ENCODE measurements at places on chromosomes 6 and 20.
A peak's percentile ranks its signal among the peaks of the same experiment; 100 is the strongest.

- DNase-seq, result peak; percentile 12
Measured at GRCh38 chr6:160750276-160750689, 48.2 kb downstream of the PLG start.

- DNase-seq, result no peak
Measured at GRCh38 chr20:57609842-57610167, 10.4 kb downstream of the ZBP1 start.

GRCh38 chr6:150929416-150929815 lies 63.9 kb downstream of the MTHFD1L start:
- DNase-seq, result no peak

GRCh38 chr6:111772381-111772780 lies 100.9 kb downstream of the FYN start:
- no peak for DNase-seq

- no peak for DNase-seq
Measured at GRCh38 chr6:57283106-57283505, 34.3 kb upstream of the PRIM2 start.

GRCh38 chr20:23164176-23164601 lies 78.1 kb upstream of the CD93 start:
- DNase-seq, result no peak

GRCh38 chr6:35259948-35260590 lies 534 bp downstream of the ZNF76 start:
- DNase-seq, result peak; percentile 74

DNA sequence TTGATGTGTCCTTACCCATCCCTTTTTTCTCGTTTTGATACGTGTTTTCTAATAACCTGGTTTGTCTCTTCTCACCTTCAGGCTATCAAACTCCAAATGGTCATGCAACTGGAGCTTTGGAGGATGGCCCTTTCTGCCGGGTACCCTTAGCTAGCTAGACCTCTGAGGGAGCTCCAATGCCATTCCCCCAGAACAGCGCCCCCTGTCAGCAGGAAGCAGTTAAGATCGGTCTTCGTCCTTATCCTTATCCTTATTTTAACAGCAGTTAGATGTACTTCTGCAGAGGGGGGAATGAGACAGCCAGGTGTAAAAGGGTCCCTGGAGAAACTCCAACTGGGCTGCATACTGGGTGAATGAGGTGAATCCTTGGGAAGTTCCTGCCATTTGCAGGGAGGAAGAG lies 37.2 kb downstream of the SEL1L2 start:
- no peak for DNase-seq

DNA sequence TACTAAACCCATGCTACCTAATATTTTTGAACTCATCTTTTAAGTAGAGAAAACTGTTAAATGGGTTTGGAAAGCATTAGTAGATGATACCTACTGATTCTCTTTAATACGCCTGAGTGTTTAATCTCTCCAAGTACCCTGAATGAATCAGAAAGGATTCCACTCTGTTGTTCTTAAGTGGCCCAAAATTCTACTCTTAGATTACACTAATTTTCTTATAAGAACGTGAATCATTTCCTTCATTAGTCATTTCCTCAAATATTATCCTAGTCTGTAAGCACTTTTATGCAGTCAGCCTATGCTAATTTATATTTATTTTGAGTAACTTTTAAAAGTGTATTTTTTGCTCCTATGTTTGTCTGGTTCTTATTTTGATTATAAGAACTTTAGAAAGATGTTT lies 380.0 kb downstream of the BTBD9 start:
- no peak for DNase-seq

- peak; percentile 38 for DNase-seq
Measured at GRCh38 chr20:325889-326644, 715 bp downstream of the SOX12 start.

DNA sequence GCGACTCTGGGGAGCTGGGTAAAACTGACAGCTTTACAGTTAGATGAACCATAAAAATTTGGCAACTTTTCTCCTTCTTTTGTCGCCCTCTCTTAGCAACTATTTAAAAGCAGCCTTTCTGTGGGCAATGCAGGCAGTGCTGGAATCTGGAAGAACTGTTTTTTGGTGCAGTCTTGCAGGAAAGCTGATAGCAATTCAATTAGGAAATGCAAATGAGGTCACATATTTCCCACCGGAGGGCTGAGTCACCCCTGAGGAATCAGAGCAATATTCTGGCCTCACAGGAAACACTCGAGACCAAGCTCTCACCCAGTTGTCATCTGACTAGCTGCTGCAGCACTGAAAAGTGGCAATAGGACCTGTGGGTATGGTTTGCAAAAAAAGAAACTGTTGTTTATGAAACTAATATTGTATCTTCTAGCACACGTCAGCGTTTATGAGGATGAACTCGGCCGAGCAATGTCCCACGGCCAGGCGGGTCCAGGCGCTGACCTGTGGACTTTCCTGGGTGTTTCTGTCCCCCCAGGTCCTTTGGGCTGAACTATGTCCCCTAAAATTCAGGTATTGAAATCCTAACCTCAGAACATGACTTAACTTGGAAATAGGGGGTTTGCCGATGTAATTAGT lies 312.3 kb downstream of the TAF4 start:
- no peak for DNase-seq

GRCh38 chr6:106087548-106088325 lies 1.6 kb downstream of the PRDM1 start:
- no peak for DNase-seq

GRCh38 chr6:138397128-138398122 lies 6.6 kb upstream of the HEBP2 start:
- no peak for DNase-seq

- DNase-seq, result no peak
Measured at GRCh38 chr6:43949551-43949991, 177.7 kb downstream of the MRPL14 start.

- peak; percentile 66 for DNase-seq
Measured at GRCh38 chr6:33008944-33009861, at the start of gene HLA-DOA. HLA-DOA (minus strand) TSS chr6:33009591.

DNA sequence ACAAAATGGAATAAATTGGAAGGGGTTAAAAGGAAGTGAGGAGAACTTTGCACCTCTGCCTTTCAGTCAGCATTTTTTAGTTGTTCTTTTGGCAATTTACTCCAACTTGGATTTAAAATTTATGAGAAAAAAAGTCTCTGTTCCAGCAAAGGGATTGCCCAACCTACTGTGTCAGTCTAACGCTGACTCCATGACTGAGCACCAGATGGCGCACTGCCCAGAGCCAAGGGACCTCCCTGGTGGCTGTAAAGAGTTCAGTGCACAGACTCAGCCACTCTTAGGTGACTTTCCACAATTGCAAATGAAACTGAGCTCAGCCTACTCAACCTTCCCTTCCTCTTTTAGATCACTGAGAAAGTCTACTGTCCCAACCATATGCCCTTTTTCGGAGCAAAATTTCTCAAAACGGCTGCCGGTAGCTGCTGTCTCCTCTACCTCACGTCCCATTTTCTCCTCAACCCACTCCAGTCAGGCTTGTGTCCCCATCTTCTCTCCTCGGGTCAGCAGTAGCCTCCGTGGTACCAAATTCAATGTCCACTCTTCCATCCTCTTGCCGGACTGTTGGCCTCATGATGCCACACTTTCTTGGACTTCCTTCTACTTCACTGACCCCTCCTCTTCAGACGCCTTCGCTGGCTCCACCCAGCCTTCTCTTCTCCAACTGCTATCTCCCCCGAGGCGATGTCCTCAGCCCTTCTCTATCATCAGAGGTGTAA lies 38.7 kb downstream of the GSTA2 start:
- peak; percentile 53 for DNase-seq

GRCh38 chr6:142192343-142192742 lies 45.3 kb downstream of the VTA1 start:
- no peak for DNase-seq

- DNase-seq, result no peak
Measured at GRCh38 chr6:14290772-14291330, 173.3 kb downstream of the CD83 start.

- DNase-seq, result no peak
Measured at GRCh38 chr20:13202565-13202964, 18.5 kb upstream of the ISM1 start.

GRCh38 chr6:169807229-169807628 lies 55.8 kb downstream of the ERMARD start:
- DNase-seq, result no peak

GRCh38 chr6:149503872-149504271 lies 19.1 kb upstream of the ZC3H12D start:
- no peak for DNase-seq

DNA sequence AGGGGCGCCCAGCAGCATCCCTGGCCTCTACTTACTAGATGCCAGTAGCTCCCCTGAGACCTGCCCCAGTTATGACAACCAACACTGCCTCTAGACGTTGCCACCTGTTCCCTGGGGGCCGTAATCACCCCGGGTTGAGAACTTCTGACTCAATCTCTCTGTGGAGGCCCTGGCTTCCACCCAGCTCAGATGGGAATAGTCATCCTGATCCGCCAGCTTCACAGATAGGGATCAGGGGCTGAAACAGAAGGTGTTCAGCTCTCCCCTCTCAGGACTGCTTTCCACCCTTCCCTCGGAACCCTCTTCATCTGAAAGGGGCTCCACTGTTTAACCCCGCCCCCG lies 3.3 kb downstream of the CAPN11 start:
- no peak for DNase-seq

GRCh38 chr6:42010185-42010891 lies 40.0 kb upstream of the TAF8 start:
- DNase-seq, result no peak

DNA sequence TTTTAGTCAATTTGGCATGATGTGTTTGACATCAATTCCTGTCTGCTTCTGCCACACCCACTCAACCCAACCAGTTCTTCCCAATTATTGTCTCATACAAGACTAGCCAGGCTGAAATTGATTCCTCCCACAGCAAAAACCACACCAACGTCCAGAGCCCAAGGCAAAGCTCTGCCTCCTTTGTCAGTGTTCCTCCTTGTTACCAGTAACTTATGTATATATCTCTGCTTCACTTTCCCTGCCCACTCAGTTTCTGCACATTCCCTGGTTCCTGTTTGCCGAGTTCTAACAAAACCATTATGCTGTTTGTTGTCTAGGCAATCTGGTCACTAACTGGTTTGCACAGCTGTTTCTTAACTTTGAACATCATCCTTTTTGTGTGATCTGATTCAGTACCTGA lies 547.9 kb upstream of the PTCHD4 start:
- DNase-seq, result no peak

DNA sequence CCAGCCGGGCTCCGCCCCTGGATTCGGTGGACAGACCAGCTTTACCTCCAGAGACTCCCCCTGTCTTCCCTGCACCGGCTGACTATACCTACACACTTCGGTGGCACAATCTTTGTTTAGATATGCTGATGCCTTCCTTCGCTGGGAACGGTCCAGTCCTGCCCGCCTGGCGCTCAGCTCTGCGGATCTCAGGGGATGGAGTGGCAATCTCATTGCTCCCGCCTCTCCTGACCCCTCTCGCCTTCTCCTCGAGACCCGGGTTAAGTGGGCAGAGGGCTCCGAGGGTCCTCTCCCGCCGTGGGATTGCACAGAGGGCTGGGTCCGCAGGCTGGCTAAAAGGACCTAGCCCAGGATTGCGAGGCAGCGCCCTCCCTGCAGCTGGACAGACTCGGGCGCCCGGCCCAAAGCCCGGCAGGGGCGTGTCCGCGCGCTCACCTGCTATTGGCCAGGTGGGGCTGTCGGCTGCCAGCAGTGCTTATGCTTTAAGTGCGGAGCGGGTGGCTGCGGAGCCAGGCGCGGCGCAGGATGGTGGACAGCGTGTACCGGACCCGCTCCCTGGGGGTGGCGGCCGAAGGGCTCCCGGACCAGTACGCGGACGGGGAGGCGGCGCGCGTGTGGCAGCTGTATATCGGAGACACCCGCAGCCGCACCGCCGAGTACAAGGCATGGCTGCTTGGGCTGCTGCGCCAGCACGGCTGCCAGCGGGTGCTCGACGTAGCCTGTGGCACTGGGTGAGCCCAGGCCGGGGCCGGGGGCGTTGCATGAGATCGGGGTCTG lies at the start of gene GNMT:
GNMT (plus strand) TSS at position 512 of the 777 bp plus-strand sequence; CDS start at position 526, 14 bp downstream.
- no peak for DNase-seq

- DNase-seq, result no peak
Measured at GRCh38 chr6:161744211-161745067, 470.6 kb upstream of the AGPAT4 start.

DNA sequence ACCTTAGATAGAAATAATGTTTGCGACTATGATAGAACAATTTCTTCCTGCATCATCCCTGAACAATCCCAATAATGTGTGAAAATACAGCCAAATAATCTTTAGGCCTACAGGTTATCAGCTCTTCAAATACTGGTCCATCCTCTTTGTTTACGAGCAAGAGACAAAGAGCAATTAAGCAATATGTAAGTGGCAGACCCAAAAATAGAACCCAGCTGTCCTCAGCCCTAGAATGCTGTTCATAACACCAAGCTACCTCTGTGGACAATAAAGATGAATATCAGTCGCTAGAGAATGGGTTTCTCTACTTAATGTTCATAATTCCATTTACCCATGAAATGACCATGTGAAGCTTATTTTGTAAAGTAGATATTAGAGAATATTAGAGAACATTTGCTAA lies 28.4 kb upstream of the OSTM1 start:
- no peak for DNase-seq

DNA sequence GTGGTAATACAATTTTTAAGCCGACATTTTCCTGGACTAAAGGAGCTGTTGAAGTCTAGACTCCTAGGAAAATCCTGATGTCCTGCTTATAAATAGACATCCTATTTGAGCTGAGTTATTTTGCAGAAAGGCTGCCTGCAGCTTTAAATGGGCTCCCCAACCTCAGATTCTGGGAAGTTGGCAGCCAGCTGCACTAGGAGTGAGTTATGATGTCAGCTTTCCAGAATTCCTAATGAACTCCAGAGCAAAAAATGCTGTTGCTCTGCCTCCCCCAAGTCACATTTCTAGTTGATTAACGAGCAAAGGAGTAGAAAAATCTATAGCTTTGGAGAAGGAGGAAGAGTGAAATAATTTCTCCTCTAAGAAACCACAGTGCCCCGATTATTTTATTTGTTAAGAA lies 346.3 kb upstream of the SULF2 start:
- DNase-seq, result no peak

- DNase-seq, result no peak
Measured at GRCh38 chr6:6790393-6790792, 201.9 kb downstream of the LY86 start.

GRCh38 chr6:168200571-168201134 lies 118.9 kb downstream of the DACT2 start:
- DNase-seq, result no peak

GRCh38 chr6:136035378-136036070 lies 184.0 kb downstream of the PDE7B start:
- DNase-seq, result no peak

DNA sequence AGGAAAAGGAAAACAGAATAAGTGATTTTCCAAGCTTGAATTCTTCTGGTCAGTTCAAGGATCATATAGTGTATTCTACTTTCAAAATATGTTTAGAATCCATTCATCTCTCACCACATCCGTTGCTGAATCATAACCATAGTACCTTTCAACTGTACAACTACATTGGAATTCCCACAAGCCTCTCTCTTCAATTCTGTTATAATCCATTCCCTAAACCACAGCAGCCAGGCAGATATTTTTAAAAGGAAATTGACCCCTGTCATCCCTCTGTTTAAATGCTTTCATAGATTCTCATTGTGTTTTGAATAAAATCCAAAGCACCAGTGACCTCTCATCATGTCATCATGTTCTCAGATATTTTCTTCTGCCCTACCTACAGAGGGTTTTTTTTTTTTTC lies 412.7 kb downstream of the GRIK2 start:
- no peak for DNase-seq
